Stimulated activated CD4-positive, alpha-beta T cell treated with anti-CD3 and anti-CD28 coated beads, Interleukin-15, amount 100 ng/mL, for 1 hour (primary cell): ENCODE measurements at places on chromosomes 16 and 17.

GRCh38 chr17:31570951-31571892 is 179.7 kb downstream of the RAB11FIP4 start:
- no peak for DNase-seq

GRCh38 chr17:63760771-63761539 is 12.4 kb downstream of the CCDC47 start:
- no peak for DNase-seq

- no peak for DNase-seq
These were observed 1.5 kb upstream of the PRR29 start for GRCh38 chr17:63996430-63997182.

- no peak for DNase-seq
These were observed 84.2 kb downstream of the WWOX start for GRCh38 chr16:78183437-78184237.

DNA sequence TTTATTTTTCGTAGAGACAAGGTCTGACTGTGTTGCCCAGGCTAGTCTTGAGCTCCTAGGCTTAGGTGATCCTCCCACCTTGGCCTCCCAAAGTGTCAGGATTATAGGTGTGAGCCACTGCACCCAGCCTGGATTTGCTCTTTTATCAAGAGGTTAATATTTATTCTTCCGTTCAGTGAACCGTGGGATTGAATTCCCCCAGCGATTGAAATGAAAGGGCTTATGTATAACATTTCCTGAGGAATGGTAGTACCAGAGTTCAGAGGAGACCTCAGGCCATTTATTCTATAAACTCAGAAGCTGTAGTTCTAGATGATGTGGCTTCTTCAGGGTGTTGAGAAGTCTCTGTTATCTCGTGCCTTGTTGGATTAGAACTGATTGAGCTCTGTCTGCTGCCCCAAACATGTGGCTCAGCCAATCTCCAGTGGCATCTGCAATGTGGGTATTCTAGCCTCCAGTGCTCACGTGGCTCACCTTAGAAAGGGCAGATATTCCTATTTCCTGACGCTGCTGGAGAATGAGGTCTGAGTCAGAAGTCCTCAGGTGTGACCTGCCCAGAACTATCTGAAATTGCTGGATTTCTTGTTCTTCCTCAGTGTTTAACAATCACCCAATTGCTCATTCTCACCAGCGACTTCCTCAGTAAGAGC is 22.5 kb downstream of the HMOX2 start:
- DNase-seq: no peak

GRCh38 chr16:56609463-56609921 is 1.1 kb downstream of the MT2A start:
- peak; percentile 40 for DNase-seq

DNA sequence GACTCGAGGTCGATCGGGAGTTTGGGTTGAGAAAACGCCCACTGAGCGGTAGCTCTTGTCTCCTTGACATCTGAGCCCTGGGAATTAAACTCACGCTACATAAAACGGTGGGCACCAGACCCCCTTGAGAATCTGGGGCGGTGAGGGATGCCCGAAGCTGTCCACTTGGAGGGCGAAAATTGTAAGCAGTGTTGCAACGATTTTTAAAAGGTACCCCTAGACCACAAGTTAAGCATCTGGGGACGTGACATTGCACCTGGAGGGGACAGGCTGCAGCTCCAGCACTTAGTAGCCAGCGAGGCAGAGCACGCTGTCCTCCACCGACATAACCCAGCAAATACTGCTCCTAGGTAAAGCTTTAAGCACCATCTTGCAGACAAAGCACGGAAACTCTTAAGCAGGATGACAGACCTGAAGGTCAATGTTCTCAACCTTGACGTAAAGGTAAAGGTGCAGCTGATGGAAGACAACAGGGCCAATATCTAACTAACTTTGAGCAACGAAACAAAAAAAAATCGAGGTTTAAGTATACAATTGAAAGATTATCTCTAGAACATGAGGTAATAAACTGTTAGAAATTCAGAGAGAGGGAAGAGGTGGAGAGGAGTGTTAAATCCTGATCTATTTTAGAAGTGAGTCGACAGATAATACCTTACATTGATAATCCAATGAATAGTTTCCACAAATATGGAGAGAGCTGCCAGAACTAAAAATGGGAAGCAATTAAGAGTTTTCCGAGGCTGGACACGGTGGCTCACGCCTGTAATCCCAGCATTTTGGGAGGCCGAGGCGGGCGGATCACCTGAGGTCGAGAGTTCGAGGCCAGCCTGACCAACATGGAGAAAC is 921 bp upstream of the CDR2 start:
- no peak for DNase-seq

- DNase-seq: no peak
These were observed 56.3 kb downstream of the ABCC12 start for GRCh38 chr16:48099455-48099854.

DNA sequence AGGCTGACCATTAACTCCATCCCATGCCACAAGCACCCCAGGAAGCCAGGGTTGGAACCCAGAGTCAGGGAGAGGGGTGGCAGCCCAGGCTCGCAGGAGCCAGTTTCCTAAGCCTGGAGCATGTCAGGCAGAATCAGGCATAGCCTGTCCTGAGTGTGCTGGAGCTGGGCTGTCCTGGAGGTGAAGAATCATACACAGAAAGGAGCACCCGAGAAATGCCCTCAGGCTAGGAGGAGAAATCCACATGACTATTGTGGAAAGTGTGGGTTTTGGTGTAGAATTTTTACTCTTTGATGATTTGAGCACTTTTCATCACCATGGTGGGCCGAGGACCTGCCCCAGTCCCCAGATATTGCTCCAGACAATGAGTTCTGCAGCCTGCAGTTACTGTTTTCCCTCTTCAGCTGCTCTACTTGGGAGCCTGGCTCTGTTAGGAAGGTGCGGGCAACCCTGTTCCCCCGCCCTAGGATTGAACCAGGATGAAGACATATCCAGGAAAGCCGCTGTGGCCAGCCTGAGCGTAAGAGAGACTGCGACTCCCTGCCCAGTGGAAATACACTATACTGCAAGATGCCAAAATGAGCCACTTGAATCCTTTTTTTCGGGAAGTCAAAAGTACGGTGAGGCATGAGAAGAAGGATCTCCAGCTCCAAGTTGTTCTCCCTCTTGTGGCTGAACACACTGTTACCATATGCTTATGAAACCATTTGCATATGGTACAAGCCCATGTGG is 29.0 kb upstream of the HEATR6 start:
- no peak for DNase-seq

GRCh38 chr17:6666077-6666521 is 14.5 kb downstream of the C17orf100 start:
- no peak for DNase-seq

GRCh38 chr16:75931043-75931442 is 204.8 kb upstream of the CPHXL start:
- DNase-seq: no peak

DNA sequence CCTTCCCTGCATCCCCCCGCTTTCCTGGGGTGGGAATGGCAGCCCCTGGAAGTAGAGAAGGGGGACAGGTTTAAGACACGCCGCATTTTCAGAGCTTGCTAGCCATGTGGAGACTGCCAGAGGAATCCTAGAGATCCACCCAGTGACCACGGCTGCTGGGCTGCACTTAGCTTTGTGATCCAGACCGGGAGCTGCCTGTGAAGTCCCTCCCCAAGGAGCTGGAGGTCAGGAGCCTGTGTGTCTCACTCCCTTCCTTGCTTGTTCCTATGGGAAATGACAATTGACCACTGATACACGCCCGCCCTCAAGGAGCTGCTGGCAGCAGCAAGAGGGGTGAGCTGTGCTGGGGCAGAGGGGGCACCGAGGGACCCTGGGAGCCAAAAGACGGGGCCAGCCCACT is 73.7 kb downstream of the SREBF1 start:
- DNase-seq: no peak

- no peak for DNase-seq
These were observed 114.4 kb downstream of the SDR42E1 start for GRCh38 chr16:81896902-81897301.

DNA sequence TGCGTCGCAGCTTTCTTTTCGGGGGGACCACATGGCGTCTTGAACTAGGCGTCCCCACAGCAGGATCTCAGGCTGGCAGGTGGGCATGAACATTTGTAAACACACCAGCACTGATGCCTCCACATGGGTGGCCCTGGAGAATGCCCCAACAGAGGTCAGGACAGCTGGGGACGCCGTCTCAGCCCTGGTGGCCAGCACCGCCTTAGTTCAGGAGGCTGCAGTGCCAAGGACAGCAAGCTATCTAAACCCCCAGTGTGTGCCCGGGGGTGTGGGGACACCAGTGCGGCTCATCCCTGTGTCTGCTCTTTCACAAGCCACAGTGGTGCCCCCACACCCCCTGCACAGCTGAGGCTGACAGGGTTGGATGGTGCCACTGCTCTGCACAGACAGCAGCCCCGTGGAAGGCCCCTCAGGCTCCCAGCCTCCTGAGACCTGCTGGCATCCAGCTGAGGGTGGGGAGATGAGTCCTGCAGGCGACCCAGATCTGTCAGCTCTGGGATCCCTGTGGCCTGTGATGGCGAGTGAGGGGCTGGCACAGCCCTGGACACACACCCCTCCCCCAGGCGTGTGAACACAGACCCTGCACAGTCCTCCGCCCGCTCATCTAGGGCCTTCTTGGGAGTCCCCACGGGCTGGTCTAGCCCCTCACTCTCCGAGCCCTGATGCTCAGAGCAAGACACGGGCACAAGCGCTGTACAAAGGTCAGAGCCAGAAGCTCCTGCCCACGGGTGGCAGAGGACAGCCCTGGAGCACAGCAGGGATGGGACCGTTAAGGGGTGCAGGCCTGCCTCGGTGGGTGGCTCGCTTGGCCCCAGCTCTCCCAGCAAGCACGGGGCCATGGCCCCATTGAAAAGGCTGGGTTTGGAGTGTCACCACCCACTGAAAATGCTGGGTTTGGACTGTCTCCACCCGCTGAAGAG is 10.7 kb downstream of the FSCN2 start:
- no peak for DNase-seq

DNA sequence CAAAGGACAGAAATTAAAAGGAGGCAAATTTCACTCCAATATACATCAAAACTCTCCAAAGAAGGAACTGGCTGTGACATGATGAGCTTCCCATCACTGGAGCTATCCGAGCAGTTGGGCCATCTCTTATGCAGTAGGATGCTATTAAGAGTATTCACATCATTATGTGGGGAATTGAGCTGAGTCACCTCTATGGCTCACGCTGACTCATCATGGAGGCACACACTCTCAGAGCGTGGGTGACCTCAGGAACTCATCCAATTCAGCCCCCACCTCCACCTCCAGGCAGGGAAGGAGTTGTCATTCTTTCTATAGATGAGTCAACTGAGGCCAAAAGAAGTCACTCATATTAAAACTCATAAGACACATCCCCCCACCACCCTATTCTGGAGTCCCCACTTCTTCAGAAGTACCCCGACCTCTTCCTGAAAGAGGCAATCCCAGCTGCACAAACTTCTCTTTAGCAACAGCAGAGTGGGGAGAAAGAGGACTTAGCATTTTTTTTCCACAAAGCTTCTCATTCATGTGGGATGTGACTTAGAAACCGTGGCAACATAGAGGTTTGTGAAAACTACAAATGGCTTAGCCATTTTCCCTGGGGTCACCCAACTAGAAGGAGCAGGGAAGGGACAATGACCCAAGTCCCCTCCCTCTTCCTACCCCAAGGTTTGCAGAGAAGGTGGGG is 32.5 kb downstream of the ABCC12 start:
- DNase-seq: peak; percentile 17

DNA sequence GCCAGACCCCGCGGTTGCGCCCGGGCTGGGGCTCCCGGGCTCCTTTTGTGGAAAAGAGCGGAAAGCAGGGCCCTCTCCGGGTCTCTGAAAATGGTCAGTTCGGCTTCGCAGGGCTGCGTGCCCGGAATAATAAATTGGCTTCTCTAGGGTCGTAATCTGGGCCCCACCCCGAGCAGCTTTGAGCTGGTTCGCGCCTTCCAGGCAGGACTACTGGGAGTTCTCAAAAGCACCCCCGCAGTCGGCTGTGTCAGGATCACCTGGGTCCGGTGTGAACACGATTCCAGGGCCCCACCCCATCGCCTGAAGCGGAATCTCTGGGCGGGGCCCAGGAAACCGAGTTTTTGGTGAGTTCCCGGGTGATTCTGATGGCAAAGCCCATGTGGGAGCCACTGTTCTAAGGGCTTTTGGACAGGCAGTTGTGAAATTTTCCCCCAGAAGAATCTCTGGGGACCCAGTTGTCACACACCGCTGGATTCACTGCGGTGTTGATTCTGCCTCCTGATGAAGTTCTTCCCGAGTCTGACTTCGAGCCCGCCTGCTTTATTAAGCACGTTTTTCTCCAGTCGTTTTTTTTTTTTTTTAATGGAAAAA is 77.0 kb downstream of the MRC2 start:
- no peak for DNase-seq

DNA sequence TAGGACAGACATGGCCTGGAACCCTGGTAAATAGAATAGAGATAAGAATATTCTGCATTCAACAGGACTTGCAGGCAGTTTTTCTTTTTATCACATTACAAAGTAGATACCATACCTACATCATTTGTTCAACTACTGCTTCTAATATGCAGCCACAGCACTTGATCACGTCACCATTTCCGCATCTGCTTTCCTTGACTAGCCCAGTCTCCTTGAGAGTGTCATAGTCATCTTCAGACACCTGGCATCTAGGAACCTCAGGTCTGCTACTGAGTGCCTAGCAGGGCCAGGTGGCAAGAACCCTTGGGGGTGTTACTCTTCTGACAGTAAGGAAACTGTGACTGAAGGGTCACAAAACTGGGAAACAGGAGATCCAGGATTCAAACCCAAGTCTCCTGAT is 93.2 kb upstream of the TOB1 start:
- no peak for DNase-seq

DNA sequence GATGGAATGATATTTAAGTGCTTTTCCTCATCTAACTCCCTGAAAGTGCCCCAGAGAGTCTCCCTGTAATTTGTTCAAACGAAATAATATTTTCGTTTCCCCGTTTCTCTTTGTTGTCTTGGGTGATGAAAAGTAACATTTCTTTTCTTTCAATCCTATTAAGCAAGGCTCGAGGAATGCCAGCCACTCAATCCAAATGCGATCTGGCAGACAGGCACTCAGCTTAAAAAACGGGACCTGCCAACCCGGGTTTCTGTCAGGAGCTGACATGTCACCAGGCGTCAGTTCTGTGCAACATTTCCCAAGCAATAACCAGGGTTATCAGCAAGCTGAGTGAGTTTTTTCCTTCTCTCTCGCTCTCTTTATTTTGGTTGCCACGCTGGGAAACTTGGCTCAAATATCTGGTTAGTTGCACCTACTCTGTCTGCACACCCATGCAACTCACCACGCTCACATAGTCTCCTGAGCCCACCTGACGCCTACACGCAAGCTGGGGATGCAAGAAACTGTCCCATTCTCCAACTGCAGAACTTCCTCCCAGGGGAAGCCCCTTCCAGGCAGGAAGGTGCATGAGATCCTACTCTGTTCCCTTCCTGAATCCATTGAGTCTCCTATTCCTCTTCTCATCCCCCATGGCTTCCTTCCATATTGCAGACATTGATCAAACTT is 208.2 kb downstream of the C16orf78 start:
- DNase-seq: no peak

- no peak for DNase-seq
These were observed 20.3 kb downstream of the RHBDL3 start for GRCh38 chr17:32285746-32286517.

- no peak for DNase-seq
These were observed 23.9 kb downstream of the HIGD1B start for GRCh38 chr17:44871556-44871955.

GRCh38 chr16:73796241-73796640 is 500.4 kb upstream of the PSMD7 start:
- no peak for DNase-seq

- no peak for DNase-seq
These were observed 12.5 kb downstream of the CCDC57 start for GRCh38 chr17:82200135-82200534.

- DNase-seq: no peak
These were observed 14.4 kb downstream of the MRPS23 start for GRCh38 chr17:57835333-57835900.
